Activated CD4-positive, CD25-positive, alpha-beta regulatory T cell treated with anti-CD3 and anti-CD28 coated beads, Interleukin-2, amount 50 U/mL, for 72 hours (primary cell): ENCODE measurements at places on chromosomes 13 and 19.
A peak's percentile ranks its signal among the peaks of the same experiment; 100 is the strongest.

DNA sequence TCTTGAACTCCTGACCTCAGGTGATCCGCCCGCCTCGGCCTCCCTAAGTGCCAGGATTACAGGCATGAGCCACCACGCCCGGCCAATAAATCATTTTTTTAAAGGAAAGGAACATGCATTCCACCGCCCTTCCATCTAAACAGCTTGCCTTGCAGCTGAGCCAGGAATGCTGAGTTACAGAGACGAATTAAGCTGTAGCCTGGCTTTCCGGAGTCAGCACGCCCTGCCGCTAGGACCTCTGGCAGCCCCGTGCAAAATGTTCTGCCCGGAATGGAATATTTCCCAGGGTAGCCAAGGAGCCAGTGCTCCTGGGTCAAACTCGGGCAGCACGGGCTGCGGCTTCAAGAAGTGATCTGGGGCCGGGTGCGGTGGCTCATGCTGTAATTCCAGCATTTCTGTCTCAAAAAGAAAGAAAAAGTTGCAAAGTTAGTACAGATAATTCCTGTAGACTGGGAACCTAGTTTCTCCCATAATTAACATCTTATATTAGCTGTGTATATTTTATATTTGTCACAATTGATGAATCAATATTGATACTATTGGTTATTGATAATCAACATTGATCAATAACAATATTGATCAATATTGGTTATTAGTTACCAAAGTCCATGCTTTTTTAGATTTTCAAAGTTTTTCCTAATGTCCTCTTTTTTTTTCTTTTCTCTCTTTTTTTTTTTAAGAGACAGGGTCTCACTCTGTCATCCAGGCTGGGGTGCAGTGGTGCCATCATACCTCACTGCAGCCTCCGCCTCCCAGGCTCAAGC is 19.2 kb downstream of the ATCAY start:
- no peak for DNase-seq

DNA sequence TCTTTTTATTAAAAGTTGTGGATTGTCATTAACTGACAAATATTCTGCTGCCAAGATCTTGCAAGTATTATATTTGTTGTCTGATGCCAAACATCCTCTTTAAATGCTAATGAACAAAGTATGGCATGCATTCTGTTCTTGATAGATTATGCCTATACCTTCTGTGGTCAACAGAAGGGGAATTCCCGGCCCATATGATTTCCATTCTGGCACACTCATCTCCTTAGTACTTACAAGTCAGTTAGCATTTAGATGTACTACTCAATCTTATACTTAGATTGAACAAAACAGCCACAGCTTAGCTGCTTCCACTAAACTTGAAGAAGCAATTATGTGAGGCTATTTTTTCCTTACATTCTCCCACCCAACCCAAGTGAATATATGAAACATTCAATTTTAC is 246.1 kb upstream of the DACH1 start:
- no peak for DNase-seq

- peak; percentile 84 for DNase-seq
These were observed 2.6 kb upstream of the CACNG7 start for GRCh38 chr19:53906211-53907192.

- DNase-seq: no peak
These were observed 51.3 kb downstream of the C13orf46 start for GRCh38 chr13:113922412-113923118.

GRCh38 chr13:44219577-44220548 is 153.8 kb upstream of the SERP2 start:
- DNase-seq: no peak

DNA sequence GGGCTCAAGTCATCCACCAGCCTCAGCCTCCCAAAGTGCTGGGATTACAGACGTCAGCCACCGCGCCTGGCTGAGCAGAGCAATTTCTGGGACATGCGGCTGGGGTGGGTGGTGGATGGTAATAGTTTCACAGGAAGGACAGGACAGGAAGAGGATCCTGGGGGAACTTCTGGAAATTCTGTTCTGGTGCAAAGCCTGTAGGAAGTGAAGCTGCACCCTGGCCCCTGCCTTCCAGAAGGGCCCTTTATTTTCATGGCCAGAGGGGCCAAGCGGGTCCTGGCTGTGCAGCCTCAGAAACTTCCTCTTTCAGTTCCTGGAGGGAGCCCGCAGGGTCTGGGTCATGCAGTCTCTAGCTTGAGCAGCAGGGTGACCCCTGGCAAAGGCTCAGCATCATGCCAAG is 15.7 kb downstream of the FEM1A start:
- no peak for DNase-seq

- no peak for DNase-seq
These were observed 1.9 kb downstream of the PCSK4 start for GRCh38 chr19:1488282-1488601.

DNA sequence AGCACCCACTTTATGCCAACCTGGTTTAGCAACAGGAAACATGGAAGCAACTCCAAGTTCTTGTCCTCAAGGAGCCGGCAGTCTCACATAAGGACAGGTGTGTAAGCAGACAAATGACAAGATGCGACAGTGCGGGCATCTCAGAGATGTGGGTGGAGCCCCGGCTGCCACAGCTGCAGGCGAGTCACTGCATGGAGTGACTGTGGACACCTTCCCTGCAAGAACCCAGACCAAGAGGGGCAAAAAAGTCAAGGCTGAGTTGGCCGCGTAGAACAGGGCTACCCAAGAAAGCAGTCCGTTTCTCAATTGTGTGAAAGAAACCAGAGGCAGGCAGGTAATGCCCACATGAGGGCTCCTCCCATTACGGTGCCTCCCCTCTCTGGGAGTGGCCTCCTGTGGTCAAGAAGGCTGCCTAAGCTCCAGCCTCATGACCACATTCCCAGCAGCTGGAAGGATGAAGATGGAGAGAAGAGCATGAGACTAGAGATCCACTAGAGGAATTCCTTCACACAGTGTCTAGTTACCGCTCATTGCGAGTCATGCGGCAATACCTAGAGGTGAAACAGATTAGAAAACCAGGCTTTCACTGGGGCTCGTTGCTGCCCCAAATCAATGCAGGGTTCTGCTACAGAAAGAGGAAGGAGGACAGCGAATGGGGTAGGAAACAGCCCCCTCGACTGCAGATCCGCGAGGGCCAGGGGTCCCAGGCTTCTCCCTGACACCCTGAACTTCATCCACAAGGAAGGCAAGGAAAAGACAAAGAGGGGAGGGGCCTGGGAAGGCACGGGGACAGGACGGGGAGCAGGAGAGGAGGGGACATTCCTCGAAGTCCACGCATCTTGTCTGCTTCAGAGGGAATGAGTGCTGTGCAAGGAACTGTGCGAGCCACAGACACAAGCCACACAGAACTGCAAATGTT is 80.2 kb downstream of the SPACA7 start:
- no peak for DNase-seq

DNA sequence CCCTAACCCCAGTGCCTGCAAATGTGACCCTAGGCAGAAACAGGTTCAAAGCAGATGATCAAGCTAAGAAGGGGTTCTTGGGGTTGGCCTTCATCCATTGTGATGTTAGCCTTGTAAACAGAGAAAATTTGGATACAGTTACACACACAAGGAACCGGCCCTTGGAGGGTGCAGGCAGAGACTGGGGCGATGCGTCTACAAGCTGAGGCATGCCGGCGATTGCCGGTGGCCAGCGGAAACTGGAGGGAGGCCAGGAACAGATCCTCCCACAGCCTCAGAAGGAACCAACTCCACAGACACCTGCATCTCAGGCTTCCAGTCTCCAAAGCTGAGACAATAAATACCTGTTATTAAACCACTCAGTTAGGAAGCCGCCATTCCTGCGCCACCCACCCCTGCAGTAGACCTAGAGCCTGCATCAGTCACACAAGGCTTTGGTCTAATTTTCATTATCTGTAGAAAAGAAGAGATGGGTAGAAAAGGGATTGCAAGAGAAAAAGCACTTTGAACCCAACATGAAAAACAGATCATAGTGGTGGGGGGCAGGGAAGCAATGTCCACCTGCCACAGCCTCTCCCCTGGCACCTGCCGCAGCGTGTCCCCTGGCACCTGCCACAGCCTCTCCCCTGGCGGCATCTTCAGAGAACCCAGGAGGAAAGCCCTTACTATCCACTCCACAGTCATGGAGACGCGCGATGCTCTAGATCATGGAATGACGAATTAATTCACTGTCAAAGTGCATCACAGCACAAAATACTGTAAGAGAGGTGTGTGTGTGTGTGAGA is 119.7 kb upstream of the SOX1 start:
- no peak for DNase-seq

DNA sequence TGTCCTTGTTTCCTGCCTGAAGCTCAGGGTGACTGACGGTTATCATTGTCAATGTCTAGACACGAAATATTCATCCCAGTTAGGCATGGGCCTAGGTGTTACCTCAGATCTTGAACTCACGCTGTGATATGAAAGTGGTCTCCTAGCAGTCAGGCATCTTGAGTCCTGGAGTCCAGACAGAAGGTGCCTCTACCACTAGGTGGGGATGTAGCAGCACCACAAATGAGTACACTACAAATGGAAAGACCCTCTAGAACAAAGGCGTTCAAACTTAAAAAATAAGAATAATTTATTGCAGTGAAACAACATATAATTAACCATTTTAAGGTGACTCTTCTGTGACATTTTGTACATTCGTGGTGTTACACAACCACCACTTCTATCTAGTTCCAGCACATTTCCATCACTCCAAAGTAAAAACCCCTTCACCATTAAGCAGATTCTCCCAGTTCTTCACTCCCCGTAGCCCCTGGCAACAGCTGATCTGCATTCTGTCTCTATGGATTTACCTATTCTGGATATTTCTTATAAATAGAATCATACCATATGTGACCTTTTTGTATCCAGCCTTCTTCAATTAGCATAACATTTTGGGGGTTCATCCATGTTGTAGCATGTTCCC is 11.9 kb upstream of the FRY start:
- no peak for DNase-seq

DNA sequence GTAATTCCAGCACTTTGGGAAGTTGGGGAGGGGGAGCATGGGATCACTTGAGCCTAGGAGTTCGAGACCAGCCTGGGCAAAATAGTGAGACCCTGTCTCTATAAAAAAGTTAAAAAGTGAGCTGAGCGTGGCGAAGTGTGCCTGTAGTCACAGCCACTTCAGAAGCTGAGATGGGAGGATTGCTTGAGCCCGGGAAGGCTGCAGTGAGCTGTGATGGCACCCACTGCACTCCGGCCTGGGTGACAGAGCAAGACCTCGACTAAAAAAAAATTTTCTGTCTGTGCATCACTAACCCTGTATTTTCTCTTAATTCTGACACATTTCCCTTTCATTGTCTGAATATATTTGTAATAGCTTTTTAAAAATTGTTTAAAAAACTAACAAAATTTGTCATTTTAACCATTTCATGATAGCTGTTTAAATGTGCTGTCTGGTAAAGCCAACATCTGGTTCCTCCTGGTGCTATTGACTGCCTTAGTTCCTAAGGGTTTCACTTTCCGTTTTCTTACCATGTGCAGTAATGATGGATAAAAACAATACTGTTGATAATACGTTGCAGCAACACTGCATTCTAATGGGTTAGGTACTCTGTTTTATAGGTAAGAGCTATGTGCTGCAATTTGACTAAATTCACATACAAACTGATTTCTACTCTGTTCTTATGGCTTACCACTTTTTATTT is 29.7 kb downstream of the LATS2 start:
- DNase-seq: no peak

GRCh38 chr13:99308471-99309087 is 1.4 kb upstream of the GPR183 start:
- DNase-seq: no peak

GRCh38 chr19:3364501-3364858 is 1.9 kb upstream of the NFIC start:
- no peak for DNase-seq

GRCh38 chr19:15702534-15702930 is 25.3 kb upstream of the OR10H2 start:
- no peak for DNase-seq

GRCh38 chr13:75505327-75505726 is 23.4 kb upstream of the TBC1D4 start:
- DNase-seq: no peak

DNA sequence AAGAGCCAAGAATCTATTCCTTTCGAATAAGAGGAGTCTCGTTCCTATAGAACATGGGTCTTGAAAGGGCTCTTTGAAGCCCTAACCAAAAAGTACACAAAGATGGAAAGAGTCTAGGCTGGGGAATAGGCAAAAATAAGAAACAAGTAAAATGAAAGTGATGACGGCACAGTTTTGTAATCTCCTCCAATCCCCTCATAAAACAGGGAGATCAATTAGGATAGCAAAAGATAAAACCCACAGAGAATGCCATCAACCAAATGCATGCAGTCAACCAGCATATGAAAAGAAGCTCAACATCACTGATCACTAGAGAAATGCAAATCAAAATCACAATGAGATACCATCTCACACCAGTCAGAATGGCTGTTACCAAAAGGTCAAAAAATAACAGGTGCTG is 122.4 kb upstream of the LSM14A start:
- no peak for DNase-seq

DNA sequence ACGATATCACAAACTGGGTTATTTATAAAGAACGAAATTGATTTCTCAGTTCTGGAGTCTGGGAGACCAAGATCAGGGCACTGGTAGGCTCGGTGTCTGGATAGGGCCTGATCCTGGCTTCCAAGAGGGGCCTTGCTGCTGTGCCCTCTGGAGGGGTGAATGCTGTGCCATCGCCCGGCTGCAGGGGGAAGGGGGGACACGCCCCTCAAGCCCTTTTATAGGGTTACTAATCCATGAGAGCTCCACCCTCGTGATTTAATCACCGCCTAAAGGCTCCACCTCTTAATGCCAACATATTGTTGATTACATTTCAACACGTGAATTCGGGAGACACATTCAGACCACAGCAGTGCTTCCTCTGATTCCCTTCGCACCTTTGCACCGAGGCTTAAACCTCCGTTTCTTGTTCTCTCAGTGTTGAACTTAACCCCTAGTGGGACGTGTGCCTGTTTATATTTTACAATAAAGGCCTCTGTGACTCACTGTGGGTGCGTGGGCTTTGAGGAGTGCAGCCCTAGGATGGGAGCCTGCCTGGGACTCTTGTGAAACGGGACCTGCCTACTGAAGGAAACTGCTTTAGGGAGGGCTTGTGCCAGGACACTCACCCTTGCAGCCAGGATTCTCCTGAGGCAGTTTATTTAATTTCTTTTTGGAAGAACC is 52.4 kb upstream of the SPATA13 start:
- no peak for DNase-seq

DNA sequence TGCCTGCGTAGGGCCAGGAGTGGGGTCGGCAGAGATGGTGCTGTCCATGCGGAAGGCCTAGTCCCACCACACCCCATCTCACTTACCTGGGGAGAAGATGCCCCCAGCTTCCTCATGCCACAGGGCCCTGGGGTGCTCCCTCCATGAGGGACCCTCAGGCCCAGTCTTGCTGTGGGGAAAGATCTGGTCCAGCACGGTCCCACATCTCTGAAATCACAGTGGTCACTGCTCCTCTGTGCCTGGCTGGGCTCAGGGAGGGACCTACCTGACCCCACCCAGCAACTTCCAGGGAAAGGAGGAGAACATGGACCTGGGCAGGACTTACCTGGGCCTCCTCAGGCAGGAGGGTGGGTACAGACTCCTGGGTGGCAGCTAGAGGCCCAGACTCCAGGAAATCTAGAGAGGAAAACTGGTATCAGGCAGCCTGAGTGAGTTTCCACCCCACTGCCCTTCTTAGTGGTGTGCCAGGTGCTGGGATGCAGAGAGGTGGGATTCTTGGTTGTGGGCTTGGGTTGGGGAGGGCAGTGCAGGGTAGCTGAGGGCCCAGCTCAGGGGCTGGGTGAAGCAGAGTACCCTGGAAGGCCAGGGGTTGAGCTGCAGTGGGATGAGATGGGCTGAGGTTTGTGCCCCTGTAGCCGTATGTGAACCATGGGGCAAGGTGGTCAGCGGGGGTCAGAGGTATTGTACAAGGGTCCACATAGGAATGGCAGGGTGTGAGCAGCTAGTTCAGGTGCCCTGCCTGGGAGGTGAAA is 3.8 kb downstream of the MZF1 start:
- DNase-seq: peak; percentile 24
